ENCODE measurements at places on chromosomes 6 and 20.

DNA sequence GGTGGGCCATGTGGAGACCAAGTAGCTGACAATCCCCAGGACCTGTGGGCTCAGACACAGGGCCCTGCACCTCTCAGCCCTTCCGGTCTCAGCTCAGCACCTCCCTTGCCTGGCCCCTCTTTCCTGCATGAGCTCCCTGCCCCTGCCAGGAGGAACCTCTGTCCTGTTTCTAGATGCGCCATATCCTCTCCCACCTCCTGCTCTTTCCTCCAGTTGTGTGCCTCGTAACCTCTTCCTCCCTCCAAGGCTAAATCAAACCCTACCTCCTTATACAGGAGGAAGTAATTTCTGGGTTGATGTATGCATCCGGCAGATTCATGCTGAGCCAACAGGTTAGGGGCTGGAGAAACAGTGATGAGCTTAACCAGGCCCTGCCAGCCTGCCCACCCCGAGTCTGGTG is 30.9 kb downstream of the ITPR3 start:
- peaks cover 36% of the 10 kb centered on the region for H3K36me3 ChIP-seq
- H3K4me3 ChIP-seq = no peak overlapping the region
- DNase-seq = no peak
- no peak overlapping the region for H3K27ac ChIP-seq

GRCh38 chr6:126546541-126547120 is 206.7 kb downstream of the CENPW start:
- H3K27ac ChIP-seq = no peak overlapping the region
- H3K36me3 ChIP-seq = no peaks in the 10 kb centered on the region
- H3K4me1 ChIP-seq = no peaks in the 10 kb centered on the region
- H3K27me3 ChIP-seq = no peaks in the 10 kb centered on the region
- no peak overlapping the region for H3K4me3 ChIP-seq

DNA sequence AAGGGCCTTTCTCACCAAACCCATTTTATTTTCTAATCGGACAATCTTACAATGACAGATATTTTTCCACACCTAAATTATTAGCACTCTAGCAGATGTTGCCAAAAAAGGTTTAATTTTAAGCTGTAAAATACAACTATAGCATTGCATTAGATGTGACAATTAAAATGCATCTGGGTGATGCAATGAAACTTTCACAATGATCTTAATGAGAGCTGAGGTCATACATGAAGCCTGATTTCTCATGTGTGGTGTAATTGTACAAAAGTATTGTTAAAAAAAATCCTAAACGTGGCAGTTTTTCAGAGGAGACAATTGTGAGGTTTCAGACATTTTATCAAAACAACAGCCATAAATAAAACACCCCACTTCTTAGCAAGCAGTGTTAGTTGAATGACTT is 606.0 kb downstream of the HDGFL1 start:
- DNase-seq = no peak
- no peaks in the 10 kb centered on the region for H3K27me3 ChIP-seq
- no peak overlapping the region for H3K27ac ChIP-seq
- no peaks in the 10 kb centered on the region for H3K4me1 ChIP-seq

DNA sequence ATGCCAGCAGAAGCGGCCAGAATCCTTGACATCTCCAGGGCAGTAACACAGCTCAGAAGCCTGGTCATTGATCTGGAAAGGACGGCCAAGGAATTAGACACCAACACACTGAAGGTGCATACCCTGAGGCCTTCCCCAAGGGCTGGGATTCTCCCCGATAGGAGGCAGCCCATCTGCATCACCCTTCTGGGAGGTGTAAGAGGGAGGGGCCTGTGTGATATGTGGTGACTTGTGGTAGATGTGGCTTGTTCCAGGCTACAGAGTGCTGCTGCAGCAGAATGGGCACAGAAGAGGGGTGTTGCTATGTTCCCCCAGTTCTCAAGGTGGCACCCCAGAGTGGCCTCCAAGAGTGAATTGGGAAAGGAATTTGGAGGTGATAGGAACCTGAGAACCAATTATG is 11.2 kb downstream of the TRIM40 start:
- no peaks in the 10 kb centered on the region for H3K27me3 ChIP-seq
- H3K27ac ChIP-seq = no peak overlapping the region
- H3K4me1 ChIP-seq = no peaks in the 10 kb centered on the region
- H3K4me3 ChIP-seq = no peak overlapping the region
- no peak for DNase-seq

DNA sequence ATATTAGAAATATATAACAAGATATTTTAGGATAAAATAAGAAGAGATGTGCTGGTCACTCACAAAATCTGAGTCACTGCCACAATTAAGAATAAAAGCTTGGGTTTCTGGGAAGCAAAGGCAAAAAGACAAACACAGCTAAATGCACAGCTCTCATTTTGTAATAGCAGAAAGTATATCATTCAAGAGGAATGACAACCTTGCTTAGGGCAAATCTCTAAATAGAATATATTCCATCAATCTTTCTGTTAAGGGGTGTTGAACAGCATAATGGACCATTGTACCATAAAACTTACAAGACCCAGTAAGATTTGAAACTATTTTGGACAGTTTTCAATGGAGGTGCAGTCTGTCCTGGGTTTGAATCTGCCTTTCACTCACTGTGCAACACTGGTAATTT is 464.9 kb upstream of the SOX4 start:
- no peaks in the 10 kb centered on the region for H3K27me3 ChIP-seq
- DNase-seq = no peak
- H3K4me1 ChIP-seq = no peaks in the 10 kb centered on the region
- H3K36me3 ChIP-seq = no peaks in the 10 kb centered on the region
- no peak overlapping the region for H3K4me3 ChIP-seq
- no peak overlapping the region for H3K27ac ChIP-seq

- H3K27ac ChIP-seq = no peak overlapping the region
- no peaks in the 10 kb centered on the region for H3K27me3 ChIP-seq
- H3K36me3 ChIP-seq = no peaks in the 10 kb centered on the region
- H3K4me3 ChIP-seq = no peak overlapping the region
These were observed 32.0 kb upstream of the SUMO4 start for GRCh38 chr6:149368065-149368464.

DNA sequence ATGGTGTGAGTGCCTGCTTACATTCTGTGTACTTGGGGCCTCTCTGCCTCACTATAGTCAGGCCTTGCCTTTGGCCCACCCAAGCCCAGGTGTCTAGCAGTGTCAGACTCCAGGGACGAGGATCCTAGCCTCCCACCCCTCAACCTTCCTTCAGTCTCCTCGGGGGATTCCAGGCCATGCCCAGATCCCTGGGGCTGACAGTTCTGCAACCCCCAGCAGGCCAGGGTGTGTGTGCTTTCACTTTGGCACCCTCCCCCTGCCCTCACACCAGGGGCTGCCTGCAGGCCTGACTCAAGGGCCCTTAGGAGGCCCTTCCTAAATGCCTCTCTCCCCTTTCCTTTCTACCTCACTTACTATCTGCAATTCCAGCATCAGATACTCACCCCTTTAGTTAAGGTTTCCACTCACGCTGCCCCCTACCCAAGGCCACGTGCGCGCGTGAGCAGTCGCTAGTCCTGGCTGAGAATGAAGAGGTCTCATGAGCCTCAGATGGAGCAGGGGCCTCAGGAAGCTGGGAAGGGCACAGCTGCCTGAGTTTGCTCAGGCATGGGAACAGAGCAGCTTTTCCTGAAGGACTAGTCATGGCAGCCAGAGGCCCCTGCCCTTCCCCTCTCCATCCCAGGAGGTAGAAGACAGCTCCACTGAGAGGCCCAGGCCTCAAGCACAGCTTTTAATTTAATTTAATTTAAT is 859 bp upstream of the CLPS start:
- no peak overlapping the region for H3K4me3 ChIP-seq
- no peak for DNase-seq
- no peaks in the 10 kb centered on the region for H3K27me3 ChIP-seq
- H3K27ac ChIP-seq = no peak overlapping the region
- no peaks in the 10 kb centered on the region for H3K36me3 ChIP-seq
